Ovary (tissue), 10 donors: ENCODE measurements at places on chromosomes 12 and 14.

- DNase-seq: no peak
These were observed 874 bp upstream of the YARS2 start for GRCh38 chr12:32756476-32757066.

DNA sequence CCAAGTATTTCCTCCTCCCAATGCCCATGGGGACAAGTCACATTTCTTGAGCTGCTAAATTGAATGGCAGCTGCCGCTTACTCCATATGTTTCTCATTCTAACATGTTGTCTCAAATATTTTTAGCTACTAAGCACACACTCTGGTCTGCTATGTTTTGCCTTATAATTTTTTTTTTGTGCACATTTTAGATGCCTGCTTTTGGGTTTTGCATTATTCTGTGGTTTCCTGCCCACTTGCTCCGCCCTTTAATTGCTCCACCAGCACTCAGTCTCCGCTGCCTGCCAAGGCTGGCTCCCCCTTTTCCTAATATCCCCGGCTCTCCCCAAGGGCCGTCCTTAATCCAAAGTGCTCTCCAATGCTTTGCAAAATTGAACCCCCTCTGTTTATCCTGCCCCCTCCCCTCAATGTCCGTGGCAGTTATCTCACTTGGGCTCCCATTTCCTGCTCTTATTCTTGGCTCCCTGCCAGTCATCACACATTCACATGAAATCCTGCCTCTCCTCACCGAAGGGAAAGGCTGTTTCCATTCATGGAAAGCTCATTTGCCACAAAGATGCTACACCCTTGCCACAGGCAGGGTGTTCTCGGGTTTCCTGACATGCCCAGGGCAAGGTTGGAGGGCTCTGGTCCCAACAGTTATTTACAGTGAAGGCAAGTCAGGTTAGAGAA lies 79.4 kb downstream of the C12orf75 start:
- no peak for DNase-seq

DNA sequence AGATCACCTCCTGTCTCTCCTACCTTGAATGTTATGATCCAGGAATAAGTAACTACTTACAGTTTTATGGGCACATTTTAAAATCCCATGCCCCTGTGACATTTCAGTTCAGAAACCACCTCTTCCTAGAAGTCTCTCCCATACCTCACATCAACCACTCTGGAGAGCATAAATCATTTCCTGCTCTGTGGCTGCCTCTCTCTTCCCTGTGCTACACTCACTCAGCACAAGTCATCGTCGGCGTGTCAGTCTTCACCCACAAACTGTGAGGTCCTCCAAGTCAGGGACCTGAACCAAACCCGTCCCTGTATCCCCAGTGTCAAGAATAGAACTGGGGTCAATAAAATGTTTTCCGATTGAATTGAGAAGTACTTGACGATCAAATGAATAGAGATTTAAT lies 863.3 kb downstream of the BCL11B start:
- DNase-seq: no peak

- no peak for DNase-seq
These were observed 179.3 kb upstream of the ATF7IP start for GRCh38 chr12:14186193-14186502.

DNA sequence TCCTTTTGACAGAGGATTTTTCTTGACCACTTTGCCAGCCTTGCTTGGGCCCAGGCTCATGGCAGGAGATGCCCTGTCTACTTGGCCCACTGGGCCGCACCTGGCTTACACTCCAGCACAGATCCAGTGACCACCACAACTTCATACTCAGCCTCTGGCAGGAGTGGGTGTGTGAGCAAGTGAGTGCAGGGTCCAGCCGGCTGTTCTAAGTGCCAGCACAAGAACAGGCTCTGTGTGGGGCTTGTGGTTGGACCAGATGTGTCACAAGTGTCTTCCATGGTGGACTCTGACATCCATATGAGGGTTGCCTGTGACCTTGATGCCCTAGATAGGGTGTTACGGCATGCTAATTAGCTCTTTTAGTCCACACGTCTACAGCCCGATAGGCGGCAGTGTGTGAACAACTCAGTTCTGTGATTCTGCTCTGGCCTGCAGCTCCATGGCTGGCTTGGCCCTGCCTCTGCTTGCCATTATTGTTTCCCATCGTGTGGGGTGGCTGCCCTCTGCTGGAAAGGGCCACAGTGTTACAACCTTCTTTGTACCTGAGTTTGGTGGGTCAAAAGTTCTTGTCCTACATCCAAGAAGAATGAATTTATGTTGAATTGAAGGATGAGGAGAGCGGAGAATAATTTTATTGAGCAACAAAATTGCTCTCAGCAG lies 1089.1 kb downstream of the SLC6A15 start:
- no peak for DNase-seq

DNA sequence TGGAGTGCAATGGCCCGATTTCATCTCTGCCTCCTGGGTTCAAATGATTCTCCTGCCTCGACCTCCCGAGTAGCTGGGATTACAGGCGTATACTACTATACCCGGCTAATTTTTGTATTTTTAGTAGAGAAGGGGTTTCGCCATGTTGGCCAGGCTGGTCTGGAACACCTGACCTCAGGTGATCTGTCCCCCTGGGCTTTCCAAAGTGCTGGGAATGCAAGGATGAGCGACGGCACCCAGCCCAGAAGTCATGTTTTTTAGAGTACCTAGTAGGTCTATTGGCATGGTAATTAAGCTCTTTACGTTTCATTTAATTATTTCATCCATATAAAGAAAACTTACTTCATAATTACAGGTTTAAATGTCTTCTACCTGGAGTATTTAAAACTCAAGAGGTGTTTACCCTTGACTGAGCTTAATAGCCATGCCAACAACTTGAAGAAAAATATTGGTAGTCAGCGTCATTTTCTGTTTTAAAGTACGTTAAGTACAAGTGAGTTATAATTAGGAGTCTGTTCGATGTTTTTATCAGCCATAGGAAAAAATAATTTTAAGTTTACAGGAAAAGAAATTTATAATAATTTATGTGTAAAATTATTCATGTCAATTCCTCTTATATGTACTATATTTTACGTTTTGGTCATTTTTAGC lies 4.0 kb downstream of the TMPO start:
- no peak for DNase-seq

DNA sequence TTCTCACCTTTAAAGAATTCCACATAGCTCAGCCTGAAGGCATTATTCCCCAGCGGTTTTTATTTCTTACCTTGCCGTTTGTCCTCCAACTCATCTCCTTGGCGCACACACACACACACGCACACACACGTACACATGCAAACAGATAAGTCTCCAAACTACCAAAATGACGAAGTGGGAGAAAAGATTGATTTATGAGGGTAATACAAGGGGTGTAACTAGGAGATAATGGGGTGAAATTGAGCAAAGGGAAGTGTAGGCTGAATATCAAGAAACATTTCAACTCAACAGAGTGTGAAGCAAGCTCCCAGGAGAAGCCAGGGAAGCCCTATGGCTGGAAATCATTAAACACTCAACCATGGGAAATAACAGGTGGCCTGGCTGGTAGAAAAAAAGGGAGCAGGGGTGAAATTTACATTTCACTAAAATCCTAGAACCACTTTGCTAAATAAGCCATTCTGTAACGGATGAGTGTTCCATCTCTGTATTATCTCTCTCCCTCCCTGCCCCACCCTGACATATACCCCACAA lies 41.0 kb downstream of the GRIN2B start:
- DNase-seq: no peak

DNA sequence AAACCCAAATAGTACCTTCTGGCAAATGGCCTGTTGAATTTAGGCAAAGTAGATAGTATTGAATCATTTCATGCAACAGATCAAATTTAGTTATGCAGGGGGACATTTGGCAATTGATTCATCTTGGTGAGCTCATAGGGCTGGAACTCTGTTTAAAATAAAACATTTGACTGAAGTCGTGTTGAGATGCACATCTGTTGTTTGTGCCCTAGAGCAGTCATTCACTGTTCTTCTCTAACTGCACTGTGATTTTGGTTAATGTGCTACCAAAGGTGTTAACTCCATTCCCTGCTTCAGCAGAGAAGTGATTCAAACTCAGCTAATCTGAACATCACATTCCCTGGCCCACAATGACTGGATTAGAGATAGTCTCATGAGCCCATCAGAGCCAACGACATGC lies 44.0 kb upstream of the CSRP2 start:
- no peak for DNase-seq

DNA sequence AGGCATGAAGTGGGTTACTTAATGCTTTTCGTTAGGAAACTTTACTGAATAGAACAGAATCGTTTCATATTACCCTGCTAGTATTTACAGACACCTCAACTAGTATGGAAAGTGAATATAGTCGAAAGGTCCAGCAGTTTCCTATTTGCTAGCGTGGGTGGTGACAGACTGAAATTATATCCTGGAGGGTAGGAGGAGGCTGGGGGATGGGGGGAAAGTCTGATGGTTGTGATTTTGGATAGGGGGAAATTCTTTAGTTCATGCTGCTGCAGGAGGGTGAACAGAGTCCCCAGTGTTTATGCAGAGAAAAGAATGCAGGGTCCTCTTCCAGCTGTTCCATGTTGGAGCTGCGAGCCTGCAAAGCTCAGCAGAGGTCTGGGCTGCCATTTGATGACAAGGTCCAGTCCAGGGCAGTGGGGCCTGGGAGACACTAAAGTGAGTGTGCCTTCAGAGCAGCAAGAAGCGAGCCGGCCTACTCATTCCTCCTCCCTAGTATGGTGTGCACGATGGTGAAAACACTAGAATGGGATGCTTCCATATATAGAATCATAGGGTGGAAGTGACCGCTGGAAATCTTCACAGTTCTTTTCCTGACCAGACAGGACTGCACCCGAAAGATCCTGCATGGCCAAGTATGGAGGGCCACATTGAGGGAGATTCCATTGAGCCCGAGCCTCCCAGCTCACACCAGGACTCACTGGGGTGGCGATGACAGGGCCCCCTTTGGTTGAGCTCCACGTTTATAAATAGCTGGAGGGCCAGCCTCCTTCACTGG lies 2.1 kb downstream of the SAMD4A start:
- DNase-seq: no peak
